ENCODE measurements at places on chromosomes 1 and 21.
A peak's percentile ranks its signal among the peaks of the same experiment; 100 is the strongest.

- no peak for DNase-seq
Observed at GRCh38 chr1:118504221-118504644, 319.2 kb upstream of the SPAG17 start.

- DNase-seq = no peak
Observed at GRCh38 chr1:87977145-87977544, 648.5 kb downstream of the LMO4 start.

- DNase-seq = peak; percentile 45
Observed at GRCh38 chr1:25810341-25811299, 9.1 kb upstream of the MTFR1L start.

DNA sequence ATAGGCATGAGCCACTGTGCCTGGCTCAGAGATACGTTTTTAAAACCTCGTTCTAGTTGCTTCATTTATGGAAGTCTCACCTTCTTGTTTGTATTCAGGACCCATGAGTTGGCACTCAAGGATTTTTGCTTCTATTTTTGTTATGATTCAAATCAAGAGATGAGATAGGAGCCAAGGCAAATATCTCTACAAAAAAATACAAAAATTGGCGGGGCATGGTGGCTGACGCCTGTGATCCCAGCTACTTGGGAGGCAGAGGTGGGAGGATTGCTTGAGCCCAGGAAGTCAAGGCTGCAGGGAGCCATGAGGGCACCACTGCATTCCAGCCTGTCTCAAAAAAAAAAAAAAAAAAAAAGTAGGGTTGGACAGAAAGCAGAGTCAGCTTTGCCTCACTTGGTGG, 36.8 kb upstream of the ERRFI1 start:
- no peak for DNase-seq

DNA sequence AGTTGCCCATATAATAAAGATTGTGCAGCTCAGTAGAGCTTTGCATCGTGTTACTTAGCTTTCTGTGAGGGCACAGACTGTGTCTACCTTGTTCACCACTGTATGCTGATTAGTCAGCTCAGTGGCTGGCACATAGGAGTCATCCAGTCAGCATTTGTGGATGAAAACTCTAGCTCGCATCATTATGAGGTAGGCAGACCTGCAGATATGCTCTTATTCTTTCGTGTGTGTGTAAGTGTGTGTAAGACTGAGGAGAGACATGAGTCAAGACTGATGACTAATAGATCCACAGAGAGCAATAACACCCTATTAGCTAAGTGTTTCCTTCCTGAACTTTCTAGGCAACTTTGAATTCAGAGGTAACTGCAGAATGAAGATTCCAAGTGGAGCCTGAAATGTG, 17.1 kb downstream of the TTF2 start:
- no peak for DNase-seq

DNA sequence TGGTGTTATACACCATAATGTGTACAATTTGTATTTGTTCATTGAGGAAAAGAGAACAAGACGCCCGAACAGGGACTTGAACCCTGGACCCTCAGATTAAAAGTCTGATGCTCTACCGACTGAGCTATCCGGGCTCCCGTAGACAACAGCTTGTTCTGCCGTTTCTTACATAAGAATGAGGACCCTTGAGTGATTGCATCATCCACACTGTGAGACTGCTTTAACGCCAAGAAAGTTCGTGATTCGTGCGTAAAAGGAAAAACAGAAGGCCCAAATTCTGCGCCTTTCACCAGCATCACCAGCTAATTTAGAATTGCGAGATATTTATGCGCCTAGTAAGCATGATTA, 9.3 kb upstream of the MDM4 start:
- DNase-seq = peak; percentile 85

DNA sequence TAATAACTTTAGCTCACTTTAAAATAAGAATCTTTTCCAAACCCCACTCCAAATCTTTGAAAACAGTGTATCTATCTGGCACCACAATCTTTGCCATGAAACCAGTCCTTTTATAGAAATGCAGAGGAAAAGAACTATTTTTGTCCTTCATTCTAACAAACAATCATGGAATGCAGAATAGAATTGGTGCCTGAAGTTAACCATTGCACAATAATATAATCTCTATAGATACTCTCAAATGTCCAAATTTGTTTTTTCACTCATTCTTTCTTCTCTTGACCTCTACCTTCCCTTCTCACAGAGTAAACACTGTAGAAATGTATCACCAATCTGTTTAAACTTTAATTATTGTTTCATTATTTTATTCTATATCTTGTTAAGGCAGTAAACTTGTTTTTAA, 34.8 kb downstream of the TTLL7 start:
- DNase-seq = no peak

DNA sequence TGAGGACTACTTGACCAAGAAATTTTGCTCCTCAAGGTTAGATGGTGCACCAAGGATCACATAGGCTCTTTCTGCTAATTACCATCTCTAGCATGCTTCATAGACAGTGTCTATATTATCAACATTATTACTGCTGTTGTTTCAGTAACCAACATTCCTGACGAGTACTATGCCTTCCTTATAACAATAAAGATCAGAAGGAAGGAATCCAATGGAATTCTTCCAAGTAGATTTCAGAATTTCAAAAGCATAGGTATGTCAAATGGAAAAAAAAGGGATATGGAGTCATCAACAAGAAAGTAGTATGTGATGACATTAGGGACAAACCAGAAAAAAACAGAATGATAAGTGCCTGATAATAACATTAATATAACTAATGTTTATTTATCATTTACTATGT, 39.6 kb upstream of the LPGAT1 start:
- no peak for DNase-seq

- DNase-seq = no peak
Observed at GRCh38 chr1:68140536-68140935, 90.1 kb upstream of the DIRAS3 start.

GRCh38 chr21:37207441-37208009, 59.6 kb downstream of the VPS26C start:
- DNase-seq = no peak

- no peak for DNase-seq
Observed at GRCh38 chr1:180231506-180231921, 1.4 kb downstream of the LHX4 start.

GRCh38 chr1:9317072-9317471, 24.4 kb downstream of the SPSB1 start:
- no peak for DNase-seq

DNA sequence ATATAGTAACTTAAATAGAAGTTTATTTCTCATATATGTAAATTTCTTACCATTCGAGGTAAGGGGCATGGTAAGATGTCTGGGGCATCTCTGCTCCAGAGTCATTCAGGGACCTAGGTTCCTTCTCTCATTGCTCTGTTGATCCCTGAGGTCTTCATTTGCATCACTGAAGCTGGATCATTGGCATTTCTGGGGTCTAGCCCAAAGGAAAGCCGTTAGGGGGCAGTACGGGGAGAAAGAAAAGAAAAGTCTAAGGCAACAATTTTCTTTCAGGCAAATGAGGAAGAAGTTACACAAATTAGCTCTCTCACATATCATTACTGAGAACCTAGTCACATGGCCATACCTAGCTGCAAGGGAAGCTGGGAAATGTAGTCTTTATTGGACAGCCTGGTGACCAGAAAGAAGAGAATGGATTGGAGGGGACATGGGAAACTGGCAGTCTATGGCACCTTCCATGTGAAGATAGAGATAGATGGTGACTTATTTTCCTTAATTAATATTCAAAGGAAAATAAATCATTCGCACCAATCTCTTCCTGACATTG, 10.2 kb upstream of the SUSD4 start:
- DNase-seq = no peak

DNA sequence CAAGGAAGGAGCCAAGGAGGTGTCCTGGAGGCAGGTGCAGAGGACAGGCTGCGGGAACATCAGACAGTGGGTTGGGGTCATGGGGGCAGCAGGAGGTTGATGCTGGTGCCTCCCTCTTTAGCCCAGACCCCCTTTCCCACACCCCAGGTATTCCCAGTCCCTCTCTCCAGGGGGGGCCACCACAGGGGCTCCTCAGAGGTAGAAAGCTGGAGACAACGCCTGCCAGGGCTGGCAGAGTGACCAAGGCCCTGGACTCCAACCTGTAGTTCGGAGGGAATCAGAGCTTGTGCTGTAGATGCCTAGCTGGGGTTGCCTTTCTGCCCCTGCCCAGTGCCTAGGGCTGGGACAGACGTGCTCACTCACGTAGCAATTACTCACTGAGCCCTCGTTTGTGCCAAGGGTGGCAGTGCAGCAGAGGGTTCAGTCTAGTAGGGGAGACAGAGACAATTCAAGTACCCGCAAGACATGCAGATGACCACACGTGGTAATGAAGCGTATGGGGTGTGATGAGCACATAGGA, 148.2 kb downstream of the PTPRU start:
- DNase-seq = no peak

DNA sequence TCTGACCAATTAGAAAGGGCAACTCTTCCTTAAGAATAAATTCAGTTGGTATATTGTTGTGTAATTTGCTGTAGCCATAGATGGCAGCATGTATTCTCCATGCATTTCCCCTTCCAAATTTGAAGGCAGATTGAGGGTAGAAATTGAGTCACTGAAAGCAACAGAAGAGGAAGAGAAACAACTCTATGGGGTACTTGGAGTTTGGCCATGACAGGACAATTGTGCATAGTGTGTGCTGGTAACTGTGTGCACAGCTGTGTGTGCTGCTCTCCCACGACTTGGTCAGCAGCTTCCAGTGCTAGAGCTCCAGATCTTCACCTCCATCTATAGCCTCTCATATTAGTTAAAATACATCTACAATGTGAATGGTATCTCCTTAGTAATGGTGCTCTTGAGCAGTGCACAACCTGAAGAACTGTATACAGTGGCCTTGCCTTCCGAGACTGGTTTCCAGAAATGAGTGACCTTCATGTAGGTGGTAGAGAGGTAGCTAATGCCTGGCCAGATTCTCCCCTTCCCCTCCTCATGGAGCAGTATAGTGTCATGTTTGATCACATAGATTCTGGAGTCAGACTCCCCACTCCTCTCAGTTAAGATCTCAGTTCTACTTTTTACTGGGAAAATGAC, 882 bp upstream of the FCAMR start:
- no peak for DNase-seq

- no peak for DNase-seq
Observed at GRCh38 chr1:158422212-158422611, 3.8 kb downstream of the OR10K2 start.

- no peak for DNase-seq
Observed at GRCh38 chr1:54238353-54239034, 38.5 kb downstream of the MRPL37 start.

GRCh38 chr21:25561668-25562641, 45.3 kb downstream of the MRPL39 start:
- peak; percentile 73 for DNase-seq

GRCh38 chr1:66296370-66296769, 237.6 kb upstream of the SGIP1 start:
- no peak for DNase-seq

DNA sequence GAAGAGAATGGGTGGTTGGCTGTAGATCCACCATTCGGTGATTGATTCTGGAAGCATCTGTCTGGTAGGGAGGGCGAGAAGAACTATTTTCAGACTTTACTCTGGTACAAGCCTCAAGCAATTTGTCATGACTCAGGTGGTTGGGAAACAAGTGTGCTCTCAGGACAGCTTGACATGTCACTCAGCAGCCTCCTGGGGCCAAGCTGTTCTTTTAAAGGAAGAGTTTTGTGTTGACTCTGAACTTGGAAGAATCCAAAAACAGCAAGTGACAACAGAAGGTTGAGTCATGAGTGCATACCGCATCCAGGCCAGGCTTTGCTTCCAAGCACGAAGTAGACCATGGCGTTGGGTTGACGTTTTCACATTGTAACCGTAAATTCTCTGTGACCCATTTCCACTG, 65.9 kb downstream of the CLIC6 start:
- DNase-seq = no peak

DNA sequence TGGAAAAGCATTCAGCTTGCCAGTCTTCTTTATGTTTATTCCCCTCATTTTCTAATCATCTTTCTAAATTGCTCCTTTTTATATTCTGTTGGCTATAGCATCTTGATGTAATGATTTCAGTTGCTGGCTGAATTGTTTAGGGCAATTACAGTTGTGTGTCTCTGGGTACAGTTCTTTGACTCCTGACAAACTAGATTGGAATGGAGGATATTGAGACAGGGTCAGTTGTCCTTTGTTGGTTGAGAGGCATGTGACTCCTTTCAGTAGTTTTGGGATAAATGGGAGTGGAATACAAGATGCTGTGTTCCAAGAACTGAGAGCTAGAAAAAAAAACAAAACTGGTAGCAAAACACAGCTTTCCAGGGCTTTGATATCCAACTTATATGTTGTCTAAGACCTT, 1.5 kb downstream of the CENPF start:
- DNase-seq = no peak

DNA sequence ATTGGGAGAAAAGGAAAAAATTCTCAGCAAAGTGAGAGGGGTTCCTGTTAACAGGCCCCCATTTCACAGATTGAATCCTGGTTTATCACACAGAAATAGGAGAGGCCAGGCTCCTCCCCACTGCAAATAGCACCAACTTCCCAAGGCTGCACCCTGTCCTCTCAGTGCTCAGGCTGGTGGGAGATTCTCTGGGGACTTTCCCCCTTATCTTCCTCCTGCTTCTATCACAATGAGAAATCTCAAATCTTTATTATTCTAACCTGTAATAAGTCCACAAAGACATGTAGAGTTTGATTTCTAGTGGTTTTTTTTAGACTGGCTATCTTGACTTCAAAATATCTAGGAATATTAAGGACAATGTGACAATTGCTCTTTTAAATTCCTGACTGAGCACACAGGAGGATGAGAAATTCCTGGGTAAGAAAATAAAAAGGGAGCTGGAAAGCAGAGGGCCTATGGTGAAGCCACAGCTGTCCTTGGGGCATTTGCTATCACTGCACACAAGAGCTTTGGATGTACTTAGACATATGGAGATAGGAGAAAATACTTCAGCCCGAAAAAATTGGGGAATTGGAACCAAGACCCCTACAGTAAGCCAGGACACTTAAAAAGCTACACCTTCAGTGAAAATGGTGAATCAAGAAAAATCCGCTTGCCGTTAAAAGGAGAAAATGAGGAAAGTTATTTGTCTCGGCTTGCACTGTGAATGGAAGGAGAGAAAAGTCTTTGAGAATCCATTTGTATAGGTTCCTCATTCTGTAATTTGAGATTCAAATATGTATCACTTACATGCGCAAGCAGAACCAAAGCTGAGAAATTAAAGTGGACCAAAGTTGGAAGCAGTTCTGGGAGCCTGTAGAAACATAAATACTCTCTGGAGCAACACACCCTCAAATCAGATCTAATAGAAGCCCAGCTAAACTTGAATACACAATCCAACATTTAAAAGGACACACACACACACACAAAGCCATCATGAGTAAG, 65.9 kb upstream of the C1orf105 start:
- no peak for DNase-seq

GRCh38 chr21:44290327-44291077, 4.8 kb downstream of the AIRE start:
- DNase-seq = no peak
